ENCODE measurements at places on chromosomes 6 and 20.

- no peak for DNase-seq
Measured at GRCh38 chr20:63917811-63918210, 22.9 kb downstream of the DNAJC5 start.

DNA sequence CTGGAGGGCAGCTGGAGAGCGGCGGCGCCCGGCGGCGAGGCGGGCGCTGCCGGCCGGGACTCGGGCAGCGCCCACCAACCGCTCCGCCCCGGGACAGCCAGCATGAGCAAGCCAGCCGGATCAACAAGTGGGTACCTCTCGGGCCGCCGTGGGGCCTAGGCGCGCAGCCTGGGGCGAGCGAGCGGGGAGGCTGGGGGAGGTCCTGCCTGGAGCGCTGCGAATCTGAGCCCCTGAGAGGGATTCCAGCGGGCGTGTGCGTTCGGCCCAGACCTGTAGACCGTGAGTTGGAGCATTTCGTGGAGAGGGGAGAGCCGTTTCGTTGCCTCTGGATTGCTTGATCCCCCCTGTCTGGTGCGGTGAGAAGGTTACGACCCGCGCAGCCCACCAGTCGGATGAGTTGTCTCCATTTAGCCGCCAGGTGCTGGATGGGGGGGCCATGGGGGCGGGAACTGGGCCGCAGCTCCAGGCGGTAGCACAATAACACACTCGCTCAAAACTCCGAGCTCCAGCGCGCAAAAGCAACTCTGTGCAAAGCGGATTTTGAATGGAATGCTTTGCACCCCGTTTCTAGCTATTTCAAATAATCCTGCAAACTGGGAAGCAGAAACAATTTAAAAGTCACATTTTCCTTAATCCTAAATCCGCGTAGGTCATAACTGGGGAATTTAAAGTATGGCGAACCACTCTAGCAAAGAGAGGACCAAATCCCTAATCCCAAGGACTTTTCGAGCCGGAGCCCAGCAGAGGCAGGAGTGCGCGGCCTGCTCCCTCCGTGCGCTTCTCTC is 1.0 kb downstream of the NR2E1 start:
- DNase-seq: no peak

DNA sequence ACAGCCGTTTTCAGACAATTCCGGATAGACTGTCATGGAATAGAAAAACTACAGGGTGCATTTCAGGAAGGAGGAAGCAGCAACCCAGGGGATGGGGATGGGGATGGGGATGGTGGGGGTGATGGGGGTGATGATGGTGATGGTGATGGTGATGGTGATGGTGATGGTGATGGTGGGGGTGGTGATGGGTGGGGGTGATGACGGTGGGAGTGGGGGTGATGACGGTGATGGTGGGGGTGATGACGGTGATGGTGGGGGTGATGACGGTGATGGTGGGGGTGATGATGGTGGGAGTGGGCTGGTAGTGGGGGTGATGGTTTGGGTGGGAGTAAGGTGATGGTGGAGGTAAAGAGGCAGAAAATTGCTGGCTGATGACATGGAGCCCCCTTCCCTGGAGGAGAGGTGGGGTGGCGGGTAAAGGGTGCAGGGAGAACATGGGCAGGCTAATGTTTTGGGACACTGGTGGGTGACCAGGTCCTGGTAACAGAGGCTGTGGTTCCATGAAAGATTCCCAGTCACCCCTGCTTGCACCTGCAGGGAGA is 17.5 kb downstream of the LAMA5 start:
- no peak for DNase-seq

- DNase-seq: no peak
Measured at GRCh38 chr6:163338671-163339405, 75.7 kb upstream of the QKI start.

DNA sequence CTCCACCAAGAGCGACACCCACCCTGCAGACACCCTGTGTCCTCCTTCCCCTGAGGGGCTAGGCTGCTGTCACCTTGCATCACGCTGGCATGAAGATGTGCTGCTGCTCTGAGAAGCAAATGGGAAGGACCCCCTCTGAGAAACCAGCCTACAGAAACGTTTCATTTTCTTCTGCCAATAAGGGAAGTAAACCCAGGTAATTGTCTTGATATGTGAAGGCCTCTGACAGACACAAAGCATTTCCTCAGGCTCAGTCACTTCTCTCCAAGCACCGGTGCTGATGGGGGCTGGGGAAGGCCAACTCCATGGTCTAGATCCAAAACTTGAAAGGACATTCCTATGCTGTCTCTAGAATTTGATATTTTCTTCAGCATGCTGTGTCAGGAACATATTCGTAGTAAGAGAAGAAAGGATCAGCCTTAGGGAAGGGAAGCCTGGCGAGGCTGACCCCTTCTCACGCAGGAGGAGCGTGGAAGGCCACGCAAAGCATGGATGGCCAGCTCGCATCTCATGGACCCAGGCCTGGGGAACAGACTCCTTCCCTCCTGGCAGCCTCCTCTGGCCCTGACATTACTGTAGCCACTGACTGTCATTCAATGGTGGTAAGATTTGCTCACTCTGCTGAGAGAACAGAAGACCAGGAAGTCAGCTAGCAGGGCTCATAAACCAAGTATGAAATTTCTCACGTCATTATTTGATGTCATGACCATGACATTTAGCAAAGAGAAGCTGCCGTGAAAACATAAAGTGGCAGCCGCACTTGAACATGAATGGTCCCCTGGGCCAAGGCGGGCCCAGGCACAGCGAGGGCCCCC is 20.4 kb downstream of the ACSS1 start:
- DNase-seq: no peak

DNA sequence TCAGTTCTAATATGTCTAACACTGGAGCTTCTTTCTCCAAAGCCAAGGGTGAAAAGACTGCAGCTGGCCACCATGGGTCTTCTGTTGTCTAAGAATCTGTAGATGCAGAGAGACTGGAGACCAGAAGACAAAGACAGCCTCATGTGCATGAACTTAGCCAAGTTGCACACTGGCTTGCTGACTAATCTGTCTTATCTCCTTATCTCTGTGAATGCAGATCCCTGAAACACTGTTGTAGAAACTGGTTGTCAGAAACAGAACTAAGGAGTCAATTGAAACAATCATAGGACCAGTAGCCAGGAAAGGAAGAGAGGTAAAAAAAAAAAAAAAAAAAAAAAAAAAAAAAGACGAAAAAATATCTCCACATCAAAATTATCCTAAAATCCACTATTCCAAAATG is 109.7 kb downstream of the BFSP1 start:
- DNase-seq: no peak

DNA sequence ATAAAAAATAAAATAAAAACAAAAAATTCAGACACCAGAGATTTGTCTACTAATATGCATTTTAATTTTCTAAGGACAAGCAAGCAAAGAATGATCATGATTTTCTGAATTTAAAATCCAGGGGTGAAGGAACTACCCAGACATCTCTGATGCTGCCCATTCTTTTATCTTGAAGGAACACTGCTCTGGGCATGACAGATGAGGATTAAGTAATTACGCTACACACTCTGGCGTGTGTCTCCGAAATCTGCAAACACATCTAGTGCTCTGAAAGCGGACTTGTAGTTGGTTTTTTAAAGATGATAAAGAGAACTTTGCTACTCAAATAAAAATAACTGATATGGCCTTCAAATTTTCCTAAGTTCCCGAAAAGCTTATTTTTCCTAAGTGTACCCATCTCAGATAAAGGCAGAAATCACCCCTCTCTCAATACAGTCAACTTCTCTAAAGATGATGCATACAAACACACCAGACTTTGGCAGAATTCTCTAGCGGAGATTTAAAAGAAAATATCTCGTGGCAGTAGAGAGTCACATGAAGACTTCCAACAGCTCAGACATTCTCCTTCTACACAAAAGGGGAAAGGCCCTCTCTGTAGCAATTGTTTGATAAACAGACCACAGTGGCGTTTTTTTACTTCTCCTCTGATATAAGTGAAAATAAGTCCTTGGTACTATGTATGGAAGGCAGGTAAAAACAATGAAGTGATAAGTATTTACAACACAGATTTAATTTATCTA is 133.8 kb downstream of the BACH2 start:
- DNase-seq: no peak

Data from NCI-H1436 treated with DMSO at 0.1 percent for 48 hours (cell line).